ENCODE measurements at places on chromosomes 2 and 18.

- DNase-seq = no peak
These were observed 395.6 kb downstream of the TDRD15 start for GRCh38 chr2:21519412-21519811.

DNA sequence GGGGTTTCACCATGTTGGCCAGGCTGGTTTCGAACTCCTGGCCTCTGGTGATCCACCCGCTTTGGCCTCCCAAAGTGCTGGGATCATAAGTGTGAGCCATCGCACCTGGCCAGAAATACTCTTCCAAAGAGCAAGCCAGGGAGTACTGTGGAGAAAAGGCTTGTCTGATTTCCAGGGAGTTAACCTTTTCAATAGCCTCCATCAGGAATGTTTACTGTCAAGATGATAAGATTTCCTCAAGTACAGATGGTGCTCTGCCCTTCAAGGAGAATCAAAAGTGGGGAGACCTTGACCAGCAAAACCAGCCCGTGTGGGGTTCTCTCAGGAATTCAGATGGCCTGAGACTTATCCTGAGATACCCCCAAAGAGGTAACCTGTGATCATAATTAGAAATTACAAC, 237.2 kb downstream of the PRKCE start:
- DNase-seq = no peak

GRCh38 chr2:152508446-152508845, 173.5 kb downstream of the FMNL2 start:
- DNase-seq = no peak

DNA sequence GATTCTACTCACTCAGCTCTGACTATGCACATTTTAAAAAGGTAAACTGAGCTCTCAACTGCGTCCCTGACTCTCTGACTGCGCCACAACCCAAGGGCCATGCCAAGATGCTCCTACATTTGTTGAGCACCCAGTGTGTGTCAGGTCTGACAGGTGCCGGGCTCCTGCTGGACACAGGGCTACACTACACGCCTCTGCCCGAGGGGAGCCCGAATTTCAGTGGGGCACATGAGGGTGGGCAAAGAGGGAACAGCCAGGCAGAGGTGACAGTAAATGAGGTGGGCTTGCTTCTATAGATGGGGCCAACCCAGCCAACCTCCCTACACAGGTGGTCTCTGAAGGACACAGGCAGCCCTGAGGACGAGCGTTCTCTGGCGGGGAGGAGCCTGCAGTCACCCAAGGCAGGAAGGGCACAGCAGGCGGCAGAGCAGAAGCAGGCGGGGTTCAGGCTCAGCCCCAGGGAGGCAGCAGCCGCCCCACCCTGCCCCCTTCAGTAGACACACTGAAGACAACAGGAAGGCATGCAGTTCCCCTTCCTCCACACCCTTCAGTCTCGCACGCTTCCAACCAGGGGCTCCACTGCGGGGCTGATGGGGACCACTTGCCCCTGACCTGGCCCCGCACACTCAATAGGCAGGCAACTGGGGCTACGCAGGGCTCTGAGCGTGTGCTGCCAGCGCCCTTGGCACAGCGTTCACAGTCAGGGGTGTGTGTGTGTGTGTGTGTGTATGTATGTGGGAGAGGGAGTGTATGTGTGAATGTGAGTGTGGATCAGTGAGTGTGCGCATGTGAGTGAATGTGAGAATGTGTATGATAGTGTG, 98.4 kb downstream of the UXS1 start:
- no peak for DNase-seq

DNA sequence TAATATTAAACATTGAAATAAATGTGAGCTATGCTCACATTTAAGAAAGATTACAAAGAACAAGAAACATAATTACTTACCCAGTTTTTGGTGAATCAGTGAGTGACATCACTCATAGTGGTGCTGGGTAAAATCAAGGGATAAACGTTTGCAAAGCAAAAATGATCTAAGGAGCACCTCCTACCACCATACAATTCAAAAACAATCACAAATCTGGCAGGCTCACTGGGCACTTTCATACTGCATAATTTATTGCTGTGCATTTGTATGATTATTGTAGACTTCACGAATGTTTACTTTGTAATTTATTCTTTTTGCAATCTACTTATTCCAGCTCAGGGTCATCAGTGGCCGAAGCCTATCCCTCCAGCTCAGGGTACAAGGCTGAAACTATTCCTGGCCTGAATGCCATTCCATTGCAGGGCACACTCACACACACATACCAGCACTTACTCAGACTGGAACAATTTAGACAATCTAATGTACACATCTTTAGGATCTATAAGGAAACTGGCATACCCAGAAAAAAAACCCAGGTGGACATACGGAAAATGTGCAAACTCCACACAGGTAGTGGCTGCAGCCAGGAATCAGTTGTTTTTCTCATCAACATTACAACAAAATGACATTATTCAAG, 34.4 kb downstream of the AFTPH start:
- DNase-seq = no peak

DNA sequence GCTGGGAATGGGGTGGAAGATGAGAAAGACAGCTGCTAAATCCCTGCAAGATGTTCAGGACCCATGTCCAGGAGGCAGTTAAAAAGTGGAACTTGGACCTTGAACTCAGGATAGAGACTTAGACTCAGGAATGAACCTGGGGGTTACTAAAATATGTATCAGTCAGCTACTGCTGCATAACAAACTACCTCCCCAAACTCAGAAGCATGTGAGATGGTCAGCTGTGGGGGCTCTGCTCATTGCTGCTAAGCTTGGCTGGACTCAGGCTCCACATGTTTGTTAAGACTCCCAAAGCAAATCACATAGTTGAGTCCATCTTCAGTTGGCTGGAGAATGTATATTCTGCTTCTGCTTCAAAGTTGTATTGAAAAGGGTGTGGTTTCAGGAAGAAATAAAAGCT, 61.4 kb upstream of the COPS8 start:
- no peak for DNase-seq

DNA sequence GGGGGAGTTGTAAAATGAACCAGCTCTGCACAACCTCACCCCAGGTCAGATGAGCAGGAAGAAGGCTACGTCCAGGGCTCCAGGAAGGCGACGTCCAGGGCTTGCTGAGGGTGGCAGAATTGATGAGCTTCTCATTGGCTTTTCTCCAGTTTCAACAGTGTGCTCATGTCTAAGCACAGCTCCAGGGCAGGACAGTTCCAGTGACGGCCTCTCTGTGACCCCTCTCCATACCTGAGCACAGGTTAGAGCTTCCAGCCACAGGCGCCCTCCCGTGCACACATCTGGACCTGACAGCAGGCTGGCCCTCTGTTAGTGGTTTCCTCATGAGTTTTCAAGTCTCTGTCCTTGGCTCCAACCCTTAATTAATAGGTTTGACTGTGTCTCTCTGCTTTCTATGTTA, 327.6 kb downstream of the ZNF516 start:
- no peak for DNase-seq

- DNase-seq = no peak
These were observed 35.1 kb downstream of the TMEM18 start for GRCh38 chr2:641872-642815.

DNA sequence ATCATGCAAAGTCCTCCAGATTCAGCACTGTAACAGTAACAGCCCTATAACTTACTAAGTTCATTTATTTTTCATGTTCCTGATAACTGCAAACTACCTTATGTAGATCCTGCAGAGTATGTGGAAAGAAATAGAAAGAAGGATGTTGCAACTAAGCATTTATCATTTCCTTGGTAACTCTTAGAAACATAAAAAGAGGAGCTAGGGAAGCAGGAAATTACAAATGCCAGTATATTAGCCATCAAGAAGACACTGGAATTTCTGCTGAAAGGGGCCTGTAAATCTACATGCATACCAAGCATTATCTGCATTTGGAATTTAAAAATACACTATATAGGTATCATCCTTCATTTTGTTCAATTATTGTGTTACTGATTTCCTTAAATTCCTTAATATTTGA, 66.8 kb downstream of the PDE11A start:
- DNase-seq = no peak

DNA sequence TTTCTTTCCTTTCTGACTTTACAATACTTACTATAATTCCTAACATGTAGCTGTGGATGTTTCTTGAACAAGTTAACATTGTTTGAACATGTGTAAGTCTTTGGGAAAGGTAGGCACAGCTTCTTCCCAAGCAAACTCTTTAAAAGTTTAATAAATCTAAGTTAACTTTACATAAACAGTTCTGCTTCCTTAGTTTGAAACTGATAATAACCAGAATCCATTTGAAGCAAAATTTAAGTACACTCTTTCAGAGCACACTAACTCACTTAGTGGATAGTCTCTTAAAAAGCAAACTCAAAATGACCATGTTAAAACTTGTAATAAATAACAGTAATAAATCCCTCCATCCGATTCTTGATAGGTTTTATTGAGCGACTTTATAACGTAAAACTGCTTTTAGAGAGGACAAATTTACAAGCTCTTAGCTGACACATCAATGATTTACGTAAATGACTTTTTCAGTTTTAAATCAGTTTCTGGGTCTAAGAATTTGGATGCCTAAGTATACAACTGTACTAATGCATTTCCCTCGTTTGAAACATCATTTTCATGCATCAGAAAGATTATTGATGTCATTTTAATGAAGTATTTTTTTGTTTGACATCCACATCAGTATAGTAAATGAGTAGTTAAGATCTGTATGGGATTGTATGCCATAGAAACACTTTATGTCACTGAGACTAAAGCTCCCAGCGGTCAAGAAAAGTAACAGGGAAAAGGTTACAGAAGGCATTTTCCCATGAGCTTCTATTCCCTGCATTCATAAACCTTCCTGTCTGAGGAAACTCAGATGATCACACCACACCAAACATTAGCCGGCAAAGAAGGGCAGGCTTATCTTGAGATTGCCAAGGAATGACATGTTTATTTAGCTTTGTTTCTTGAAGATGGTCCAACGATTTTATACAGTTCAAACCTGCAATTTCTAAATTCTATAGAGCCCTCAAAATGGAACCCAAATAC, 67.5 kb downstream of the PDE1A start:
- DNase-seq = no peak

DNA sequence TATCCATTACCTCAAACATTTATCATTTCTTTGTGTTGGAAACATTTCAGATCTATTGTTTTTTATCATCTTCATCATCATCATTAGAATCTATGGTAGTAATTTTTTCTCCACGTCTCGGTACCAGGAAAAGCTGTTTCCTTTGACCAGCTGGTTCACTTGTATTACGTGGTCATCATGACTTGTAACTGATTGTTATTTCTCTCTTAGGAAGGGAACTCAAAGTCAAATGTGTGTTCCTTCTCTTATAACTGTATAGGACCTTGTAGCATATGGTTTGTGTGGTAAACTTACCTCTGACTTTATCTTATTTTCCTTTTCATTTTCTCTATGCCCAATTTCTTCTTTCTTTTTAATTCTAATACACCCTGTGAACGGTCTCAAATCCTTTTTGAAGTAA, 16.5 kb downstream of the NCOA1 start:
- no peak for DNase-seq

- DNase-seq = no peak
These were observed 49.0 kb downstream of the PSMG2 start for GRCh38 chr18:12751891-12752290.

GRCh38 chr2:217404236-217404760, 544.4 kb upstream of the TNP1 start:
- DNase-seq = no peak

DNA sequence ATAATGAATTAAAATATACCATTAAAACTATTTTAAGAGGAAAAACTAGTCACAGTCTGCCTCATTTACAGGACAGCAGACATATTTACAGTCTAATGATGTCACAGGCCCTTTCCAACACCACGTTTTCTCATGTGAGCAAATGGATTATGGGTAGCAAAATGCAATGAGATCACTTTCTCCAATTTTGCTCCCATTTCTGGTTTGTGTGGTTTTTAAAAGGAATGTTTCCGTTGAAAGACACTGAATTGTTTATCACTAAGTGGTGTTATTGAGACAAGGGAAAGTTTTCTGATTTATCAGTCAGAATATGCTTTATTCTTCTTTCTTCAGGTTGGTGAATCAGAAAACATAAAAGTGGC, 11.4 kb upstream of the NR4A2 start:
- DNase-seq = no peak

- no peak for DNase-seq
These were observed 8.2 kb downstream of the SPTBN1 start for GRCh38 chr2:54464341-54464740.

GRCh38 chr2:236856848-236857235, 228.8 kb upstream of the COPS8 start:
- DNase-seq = no peak

DNA sequence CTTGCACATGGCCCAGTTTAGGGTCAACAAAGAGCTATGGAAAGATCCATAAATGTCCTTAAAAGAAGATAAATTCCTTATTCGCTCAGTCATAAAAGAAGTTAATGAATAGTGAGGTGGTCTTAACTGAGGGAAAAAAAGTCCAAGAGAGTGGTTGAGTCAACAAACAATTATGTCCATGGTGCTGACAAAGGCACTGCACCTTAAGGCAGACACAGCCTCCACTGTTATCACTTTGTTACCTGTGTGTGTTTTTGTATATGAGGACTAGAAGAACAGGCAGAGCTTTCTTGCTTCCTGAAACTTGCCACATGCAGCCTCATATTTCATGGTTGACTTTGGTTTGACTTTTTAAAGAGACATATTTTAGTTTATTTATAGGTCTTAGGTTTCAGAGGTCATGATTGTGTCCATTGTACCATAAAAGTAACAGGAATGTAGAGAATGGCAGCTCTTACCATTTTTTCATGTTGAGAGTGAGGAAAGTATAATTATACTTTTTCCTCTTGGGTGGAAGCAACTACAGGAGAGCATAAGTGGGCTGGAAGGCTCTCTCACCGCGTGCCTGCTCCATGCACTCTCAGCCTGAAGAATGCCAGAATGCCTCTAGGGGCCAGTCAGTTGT, 93.6 kb downstream of the XRCC5 start:
- no peak for DNase-seq

DNA sequence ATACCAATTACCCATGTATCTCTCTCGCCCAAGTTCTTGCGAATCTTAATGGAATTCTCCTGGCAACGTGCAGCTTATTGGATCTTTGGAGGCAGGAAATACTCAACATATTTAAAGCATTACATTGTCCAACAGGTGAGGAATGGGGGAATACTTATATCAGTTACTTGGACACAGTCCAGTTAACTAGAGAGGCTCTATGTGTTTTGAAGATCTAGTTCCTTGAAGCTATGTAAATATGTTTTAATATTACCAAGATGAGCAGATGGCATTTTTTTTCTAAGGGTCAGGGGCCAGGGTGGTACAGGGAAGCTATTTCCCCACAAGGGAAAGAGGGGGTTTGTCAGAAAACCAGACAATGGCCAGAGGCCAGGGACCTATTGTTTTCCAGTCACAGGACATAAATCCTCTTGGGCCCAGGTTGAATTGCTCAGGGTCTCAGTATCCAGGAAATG, 26.8 kb upstream of the MC5R start:
- DNase-seq = no peak

DNA sequence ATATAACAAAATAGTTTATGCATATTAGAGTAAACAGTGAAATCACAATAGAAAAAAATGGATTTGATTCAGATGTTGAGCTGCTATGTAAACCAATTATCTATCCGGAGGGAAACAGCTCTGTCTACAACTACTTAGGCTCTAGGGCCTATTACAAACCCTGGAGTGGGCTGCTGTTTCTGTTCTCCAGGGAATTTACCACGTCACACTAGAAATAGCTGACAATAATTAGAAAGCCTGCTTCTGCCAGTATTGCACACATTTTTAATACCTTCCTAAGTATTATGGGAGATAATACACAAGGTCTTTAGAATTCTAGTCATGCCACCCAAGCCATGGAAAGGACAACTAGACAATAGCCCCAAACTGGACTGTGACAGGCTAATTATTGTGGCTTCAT, 411.1 kb downstream of the FIGN start:
- DNase-seq = no peak

Measured in posterior cingulate gyrus (tissue), 11 donors.